ENCODE measurements at places on chromosomes 13 and 19.

DNA sequence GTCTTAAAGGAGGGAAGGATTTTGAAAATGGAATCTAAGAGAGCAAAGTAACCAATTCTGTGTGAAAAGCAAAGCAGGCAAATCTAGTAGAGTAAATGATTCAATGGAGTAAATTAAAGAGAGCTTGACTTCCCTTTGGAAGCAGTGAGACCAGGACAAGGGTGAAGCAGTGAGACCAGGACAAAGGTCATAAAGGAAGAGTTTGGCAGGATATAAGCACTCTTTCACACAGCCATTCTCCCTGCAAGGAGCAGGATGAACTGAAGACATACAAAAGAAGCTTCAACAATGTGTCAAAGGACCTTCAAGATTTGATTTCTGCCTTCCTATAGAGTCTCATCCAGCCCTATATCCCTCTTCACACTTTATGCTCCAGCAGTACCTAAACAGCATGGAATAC lies 123.8 kb downstream of the ENOX1 start:
- DNase-seq, result no peak

DNA sequence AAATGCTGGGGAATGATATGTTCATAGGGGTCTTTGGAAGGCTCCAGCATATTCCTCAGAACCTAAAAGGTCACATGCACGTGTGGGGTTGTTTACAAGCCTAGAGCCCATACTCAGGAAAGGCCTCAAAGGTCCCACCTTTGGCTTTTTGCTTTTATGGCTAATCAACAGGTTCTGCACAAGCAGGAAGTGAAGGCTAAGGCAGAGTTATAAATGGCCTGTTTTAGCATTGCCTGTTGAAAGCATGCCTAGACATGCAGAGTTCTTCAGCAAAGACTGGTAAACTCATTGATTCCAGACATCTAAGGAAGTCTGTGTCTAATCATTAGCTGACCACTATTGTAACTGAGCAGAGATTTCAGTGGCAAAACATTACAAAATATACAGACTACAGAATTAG lies 198.3 kb downstream of the KCNRG start:
- no peak for DNase-seq

- DNase-seq, result no peak
Observed at GRCh38 chr19:46113726-46114125, 10.8 kb downstream of the IGFL3 start.

- peak; percentile 27 for DNase-seq
Observed at GRCh38 chr19:5445561-5446055, 9.6 kb upstream of the ZNRF4 start.

DNA sequence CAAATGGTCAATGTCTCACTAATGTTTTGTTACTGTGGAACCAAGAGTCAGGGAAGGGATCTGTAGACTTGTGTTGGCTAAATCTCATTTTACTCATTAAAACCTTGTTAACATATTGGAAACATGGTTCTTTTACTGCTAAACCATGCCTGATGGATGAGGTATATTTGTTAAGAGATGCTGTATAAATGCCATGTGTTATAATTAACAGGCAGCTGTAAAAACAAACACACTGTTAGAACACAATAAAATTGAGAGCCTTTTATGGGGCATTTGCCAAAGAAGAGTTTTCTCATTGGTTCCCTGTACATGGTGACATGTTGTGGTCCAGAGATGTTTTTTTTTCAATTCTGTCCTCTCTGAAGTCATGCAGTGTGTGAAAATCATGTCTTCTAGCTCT lies 121.9 kb downstream of the ESD start:
- no peak for DNase-seq

GRCh38 chr13:32866921-32867320 lies 149.3 kb upstream of the KL start:
- DNase-seq, result no peak

DNA sequence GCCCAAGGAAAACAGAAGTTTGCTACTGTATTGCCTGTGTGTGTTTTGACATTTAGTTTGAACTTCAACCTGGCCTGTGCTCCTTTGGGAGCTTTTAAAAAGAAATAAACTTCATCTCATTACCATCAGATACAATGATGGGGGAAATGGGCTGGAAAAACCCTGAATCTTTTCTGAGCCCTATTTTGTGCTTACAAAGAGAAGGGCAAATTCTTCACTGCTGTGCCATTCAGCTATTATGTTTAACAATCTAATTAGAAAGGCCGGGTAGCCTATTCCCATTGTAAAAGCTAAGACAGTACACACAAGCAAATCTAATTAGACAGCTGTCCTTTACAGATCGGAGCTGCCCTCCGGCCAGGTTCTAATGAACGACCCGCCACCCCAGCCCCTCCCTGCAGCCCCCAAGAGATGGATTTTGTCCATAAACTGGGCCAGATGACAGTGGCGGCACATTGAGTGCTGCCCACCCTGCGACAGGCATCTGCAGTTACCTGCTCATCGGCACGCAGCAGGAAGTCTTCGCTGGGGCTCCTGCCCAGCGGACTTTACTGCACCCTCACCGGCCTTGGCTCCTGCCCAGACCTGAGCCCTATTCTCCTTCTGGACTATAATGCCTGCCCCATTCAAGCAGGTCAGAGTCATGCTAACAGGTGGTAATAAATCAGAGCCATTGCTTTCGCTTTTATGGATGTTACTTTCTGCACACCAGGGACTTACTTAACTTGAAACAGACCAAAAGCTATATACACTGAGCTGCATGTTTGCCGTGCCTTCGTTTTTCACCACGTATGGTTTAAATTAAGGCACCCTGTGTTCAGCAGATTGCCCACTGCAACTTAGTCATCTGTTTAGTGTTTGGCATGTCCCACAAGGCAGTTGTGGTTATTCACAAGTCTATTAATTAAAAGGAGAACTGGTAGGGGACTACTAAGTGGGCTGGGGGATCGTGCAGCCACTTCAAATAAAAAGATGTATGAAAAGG lies 549.6 kb downstream of the FGF9 start:
- no peak for DNase-seq

GRCh38 chr13:94641409-94641941 lies 39.8 kb downstream of the GPR180 start:
- no peak for DNase-seq

DNA sequence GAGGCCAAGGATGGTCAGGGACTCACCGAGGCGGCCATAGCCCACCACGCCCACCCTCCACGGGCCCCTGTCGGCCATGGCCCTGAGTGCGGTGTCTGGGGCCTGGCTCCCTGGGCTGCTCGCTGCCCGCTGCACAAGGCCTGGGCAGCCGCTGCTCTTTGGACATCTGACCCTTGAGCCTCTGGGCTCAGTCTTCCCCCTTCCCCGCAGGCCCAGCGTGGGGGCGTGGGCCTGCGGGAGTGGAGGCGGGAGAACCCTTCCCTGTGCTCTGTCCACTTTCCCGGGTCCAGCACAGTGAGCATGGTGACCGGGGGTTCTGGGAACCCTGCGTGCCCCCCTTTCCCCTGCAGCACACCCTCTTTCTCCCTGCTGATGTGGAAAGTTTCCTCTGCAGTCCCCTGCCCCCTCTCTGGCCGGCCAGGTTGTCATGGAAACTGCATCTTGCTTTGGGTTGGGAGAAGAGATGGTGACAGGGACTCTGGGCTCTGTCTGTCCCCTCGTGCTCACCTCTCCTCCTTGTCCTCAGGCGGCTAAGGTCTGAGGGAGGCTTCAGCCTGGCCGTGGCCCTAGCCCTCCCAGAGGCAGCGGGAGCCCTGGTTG lies at the start of gene ASPDH:
Gene ASPDH (minus strand): TSS at position 168 of the 600 bp plus-strand sequence. CDS start 90 bp downstream, at position 78.
- DNase-seq, result no peak

DNA sequence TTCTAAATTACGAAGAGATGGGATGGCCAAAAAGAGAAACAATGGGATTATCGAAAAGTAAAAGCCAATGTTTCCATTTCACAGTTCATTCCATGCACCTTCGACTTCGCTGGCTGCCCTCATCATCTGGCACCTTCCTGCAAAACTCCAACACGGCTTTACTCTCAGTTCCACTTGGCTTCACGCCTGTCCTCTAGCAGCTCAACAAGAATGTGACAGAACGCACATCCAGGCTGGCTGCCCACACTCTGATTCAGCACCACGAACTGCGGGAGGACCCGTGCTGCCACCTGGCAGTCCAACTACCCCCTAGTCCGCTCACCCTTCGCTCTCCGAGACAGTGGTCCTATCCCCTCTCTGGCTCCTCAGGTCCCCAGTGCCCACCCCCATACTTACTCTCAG lies 11.7 kb downstream of the ATP7B start:
- no peak for DNase-seq

GRCh38 chr13:79466872-79467271 lies 14.1 kb upstream of the NDFIP2 start:
- no peak for DNase-seq

DNA sequence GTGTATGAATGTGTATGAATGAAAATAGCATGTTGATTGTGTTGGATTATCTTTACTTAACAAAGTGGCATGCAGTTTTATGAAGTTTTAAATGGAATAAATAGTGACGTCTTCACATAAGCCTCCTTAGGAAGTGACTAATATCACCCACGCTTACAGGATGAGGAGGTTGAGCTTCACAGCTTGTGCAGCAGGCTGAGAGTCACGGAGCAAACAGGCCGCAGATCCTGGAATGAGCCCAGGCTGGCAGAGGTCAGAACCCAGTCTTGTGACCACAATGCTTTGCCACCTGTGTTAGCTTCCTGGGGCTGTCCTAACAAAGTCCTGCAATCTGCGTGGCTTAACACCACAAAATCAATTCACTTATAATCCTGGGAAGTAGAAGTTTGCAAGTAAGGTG lies 20.8 kb downstream of the LAIR2 start:
- peak; percentile 67 for DNase-seq

- peak; percentile 12 for DNase-seq
Observed at GRCh38 chr13:91017669-91018053, 329.8 kb upstream of the MIR17HG start.

- DNase-seq, result no peak
Observed at GRCh38 chr13:84934911-84935310, 864.3 kb downstream of the SLITRK6 start.

- DNase-seq, result peak; percentile 84
Observed at GRCh38 chr13:41428155-41428554, 29.2 kb upstream of the RGCC start.

DNA sequence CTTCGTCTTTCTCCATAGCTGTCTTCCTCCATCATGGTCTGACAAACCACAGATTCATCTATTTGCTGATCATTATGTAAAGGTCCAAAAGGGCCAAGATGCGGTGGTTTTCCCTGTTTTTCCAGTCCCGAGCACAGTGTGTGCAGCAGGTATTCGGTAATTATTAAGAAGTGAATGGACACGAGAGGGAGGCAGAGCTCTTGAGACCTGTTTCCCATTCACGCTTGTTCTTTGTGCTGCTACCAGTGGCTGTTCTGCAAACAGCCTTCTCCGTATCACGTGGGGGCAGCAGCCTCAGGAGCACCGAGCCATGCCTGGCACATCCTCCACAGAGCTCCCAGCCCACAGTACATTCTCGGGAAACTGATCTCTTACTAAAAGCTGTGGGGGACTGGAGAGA lies 50.3 kb downstream of the CCDC70 start:
- peak; percentile 74 for DNase-seq

DNA sequence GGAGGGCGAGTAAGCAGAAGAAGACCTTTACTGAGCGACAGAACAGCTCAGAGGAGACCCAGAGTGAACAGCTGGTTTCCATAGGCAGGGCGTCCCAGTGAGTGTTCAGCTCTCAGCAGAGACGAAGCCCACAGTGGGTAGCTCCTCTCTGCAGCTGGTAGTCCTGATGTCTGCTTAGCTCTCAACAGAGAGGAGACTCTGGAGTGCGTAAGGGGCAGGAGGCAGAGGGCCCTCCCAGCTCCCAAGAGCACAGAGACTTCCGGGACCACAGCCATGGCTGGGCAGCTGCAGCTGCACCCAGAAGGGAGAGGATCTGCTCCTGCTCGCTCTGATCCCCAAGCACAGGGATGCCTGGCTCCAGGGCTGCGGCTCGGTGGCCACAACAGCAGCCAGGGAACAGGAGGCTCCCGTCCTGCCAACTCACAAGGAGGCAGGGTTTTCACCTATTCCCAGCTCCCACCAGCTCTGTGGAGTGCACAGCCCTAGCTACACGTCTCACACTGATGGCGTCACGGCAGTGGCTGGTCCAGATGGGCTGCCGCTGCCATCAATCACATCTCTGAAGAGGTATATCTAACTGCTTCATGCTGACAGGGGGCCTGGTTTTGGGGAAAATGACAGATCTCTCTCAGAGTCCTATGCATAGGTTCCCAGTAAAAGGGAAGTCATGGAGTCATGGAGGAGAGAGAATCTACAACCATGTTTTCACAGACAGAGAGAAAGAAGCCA lies 2660.1 kb upstream of the PCDH20 start:
- no peak for DNase-seq

DNA sequence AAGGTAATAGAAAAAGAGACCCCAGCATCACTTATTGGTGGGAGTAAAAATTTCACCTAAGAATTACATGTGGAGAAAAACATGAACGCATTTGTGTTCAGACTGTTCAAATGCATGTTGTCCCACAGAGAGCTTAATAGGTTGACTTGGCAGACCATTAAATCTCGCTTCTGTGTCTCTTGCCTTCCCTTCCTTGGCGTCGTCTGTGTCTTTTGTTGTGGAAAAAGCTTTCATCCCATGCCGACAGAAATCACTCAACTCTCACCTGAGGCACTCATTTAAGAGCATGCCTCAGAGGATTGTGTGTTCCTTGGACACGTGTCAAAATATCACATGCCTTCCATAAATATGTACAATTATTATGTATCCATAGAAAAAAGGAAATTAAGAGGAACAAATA lies 24.4 kb upstream of the CACNA1A start:
- DNase-seq, result no peak

DNA sequence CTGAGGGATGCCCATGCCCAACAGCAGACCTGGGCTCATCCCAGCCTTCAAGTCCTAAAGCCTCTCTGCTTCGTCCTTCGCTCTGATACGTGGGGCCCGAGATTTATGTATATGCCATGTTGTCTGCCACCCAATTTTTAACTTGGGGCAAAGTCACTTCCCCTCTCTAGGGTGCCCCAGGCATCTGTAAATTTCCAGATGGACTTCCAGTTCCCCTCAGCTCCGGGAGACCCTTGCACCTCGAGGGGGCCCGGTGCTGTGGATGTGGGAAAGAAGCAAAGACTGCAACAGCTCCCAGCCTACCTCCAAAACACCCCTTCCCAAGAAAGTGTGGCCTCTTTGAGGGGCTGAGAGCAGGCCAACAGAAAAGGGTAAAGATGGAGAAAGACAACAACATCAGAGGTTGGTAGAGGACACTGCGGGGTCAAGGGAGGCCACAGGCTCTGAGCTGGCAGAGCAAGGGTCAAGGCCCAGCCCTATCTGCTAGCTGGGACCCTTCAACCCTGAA lies 97.4 kb downstream of the STK24 start:
- no peak for DNase-seq

- no peak for DNase-seq
Observed at GRCh38 chr19:13935765-13936510, 2.3 kb downstream of the PODNL1 start.

GRCh38 chr13:41652735-41653361 lies 195.5 kb downstream of the RGCC start:
- DNase-seq, result peak; percentile 60

GRCh38 chr13:110237875-110238817 lies 68.8 kb downstream of the COL4A1 start:
- DNase-seq, result no peak

DNA sequence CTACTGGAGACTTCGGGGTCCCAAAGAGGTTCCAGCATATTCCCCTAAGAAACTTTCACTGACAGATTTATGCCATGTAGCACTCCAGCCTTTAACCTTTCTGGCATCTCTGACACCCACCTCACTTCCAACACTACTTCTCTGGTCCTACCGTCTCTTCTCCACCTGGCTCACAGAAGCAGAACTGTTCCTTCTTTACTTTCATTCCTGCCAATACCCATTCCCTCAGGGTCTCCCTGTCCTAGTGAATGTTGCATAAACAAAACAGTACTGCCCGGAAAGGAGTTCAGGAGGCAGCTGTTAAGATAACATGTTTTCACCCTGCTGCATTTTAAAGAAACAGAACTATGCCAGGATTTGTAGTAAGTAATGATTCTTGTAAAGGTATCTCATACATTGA lies 136.0 kb upstream of the MIR17HG start:
- no peak for DNase-seq
